ENCODE measurements at places on chromosomes 7 and 10.

- no peak for DNase-seq
These were observed 29.7 kb downstream of the TMEM248 start for GRCh38 chr7:66950763-66951162.

DNA sequence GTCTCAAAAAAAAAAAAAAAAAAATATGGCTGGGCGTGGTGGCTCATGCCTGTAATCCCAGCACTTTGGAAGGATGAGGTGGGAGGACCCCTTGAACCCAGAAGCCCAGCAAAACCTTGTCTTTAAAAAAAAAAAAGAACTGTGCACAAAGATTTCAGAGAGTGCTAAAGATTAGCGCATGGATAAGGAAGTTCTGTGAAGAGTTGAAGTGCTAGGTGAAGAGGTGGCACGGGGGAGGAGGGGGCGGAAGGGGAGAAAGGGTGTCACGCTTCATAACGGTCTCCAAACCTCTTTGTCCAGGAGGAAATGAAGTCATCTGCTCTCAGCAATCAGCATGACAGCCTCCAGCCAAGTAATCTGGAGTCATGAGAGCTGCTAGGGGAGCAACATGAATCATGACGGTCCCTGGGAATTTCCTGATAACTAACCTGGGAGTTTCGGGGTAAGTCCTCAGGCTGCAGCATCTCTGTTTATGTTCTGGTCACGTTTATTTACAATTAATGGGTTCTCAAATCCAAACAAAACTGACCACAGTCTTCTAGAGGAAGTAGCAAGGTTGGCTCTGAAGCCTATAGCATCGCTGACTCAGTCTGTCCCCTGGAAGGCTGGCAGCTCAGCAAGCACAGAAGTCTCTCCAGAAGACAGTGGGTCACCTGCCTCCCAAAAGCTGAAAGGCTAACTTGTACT lies 1.9 kb upstream of the PLAU start:
- DNase-seq = peak; percentile 96

DNA sequence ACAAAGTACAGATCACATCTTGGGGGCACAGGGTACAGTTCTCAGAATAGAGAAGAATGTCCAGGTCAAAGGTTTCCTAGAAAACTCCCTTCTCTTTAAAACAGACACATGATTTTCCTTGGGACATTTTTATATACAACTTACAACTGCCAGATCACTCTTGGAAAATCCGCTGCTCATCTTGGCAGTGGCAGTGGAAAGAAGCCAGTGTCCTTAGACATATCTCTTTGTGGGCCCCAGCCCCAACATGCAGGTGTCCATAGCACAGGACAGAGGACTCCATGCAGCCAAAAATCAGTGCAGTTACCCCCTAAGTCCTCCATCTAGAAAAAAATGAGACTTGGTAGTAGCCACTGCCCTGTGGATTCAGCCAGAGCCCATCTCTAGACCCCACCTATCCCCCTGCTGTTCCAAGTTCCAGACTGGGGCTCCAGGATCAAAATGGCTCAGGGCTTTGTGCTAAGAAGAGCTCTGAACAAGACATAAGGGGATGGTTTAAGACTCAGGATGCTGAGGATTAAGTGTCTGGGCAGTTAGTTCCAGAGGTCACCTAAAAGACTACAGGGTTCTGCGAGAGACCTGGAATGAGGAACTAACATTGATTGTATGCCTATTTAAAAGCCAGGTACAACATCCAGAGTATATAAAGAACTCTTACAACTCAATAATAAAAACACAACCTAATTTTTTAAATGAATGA lies 34.4 kb downstream of the HIPK2 start:
- DNase-seq = no peak

DNA sequence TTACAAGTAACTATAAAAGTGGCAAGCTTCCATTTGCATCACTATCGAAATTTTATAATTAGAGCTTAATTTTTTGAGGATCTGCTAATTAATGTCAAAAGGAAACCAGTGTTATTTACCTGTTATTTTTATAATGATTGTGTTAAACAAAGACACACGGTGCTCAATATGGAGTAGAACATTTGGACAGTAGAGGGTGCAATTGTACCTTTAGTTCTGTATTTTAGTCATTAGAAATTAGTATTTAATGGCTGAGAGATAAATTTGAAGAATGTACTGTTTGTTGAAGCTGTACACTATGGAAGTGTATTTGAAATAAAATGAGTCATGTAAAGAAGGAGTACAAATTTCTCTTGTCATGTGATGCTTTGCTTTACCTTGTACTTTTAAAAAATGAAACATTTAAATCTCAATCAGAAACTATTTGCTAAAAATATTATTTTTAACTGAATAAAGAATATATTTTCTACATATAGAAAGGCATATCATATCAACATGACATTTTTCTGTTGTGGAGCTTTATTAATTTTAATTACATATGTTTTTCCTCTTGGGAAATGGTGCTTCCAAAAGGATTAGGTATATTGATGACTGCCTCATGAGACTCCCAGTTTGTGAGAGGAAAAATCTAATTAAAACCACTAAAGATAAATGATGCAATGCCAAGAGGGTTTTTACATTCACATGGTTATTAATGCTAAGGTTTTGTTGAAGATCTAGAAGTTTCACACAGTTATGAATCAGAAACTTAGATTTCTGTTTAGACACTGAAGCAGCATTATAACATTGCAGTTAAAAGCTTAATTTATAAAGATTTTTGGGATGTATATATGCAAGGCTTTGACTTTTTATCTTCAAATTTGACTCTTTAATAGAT lies 10.4 kb upstream of the PRKG1 start:
- no peak for DNase-seq

DNA sequence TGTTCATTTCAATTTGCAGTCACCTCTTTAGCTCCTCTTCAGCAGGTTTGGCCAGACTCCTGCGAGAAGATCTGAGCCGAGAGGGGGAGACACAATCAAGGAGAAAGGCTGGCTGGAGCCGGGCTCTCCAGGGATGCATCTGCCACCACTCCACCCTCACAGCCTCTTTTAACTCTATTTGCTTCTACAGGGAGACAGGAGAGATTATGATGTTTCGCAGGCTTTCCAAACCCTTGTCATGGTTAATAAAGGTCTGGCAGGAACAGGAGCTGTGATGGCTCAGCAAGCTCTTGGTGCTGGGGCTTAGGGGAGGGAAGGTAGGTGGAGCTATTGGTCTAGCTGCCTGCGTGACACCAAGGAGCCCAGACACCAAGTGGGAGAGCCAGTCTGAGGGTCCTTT lies 448.1 kb upstream of the PODXL start:
- no peak for DNase-seq

DNA sequence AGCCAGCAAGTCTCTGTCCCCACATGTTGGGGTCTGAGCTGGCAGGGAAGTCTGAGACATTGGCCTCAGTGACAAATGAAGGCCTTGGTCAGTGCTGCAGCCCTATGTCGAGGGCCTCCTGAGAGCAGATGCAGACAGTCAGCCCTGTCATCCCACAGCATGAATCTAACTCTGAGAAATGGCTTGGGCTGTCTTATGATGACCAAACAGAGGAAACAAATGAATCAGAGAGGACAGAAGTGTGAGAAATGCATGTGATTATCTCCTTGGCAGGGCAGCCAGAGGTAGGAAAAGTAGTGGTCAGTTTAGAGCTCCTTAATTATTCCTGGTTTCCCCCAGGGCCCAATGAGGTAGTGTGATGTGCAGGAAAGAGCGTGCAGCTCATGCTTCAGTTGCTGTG lies 287.6 kb downstream of the SORCS3 start:
- DNase-seq = no peak

DNA sequence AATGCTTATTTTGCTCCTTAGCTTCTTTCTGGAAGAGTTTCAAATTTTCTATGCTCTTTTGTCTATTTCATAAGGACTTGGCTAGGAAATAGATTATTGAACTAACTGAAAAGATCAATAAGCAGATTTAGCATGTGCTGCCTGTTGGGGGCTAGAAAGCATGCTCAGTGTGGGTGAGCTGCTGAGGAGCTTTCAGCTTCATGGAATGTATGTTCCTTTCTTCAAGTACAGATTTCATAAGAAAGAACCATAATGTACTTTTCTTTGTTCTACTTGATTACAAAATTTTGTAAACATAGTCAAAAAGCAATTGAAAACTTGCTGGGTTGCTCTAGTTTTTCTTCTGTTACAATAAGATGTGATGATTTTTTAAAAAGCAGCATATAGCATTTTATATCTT lies 73.8 kb downstream of the TAF3 start:
- DNase-seq = no peak

DNA sequence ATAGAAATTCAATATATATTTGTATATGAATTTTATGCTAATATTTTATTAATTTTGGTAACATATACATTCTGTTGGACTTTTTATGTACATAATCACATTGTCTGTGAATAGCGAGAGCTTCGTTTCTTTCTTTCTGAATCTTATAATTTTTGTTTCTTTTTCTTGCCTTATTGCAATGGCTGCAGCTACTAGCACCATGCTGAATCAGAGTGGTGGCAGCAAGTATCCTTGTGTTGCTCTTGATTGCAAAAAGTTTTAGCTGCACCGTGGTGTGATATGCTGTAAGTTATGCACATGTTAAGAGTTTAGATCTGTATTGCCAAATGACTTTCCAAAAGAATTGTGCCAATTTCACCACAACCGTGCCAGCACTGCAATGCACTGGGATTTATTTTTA lies 32.6 kb downstream of the ELFN1 start:
- DNase-seq = no peak

DNA sequence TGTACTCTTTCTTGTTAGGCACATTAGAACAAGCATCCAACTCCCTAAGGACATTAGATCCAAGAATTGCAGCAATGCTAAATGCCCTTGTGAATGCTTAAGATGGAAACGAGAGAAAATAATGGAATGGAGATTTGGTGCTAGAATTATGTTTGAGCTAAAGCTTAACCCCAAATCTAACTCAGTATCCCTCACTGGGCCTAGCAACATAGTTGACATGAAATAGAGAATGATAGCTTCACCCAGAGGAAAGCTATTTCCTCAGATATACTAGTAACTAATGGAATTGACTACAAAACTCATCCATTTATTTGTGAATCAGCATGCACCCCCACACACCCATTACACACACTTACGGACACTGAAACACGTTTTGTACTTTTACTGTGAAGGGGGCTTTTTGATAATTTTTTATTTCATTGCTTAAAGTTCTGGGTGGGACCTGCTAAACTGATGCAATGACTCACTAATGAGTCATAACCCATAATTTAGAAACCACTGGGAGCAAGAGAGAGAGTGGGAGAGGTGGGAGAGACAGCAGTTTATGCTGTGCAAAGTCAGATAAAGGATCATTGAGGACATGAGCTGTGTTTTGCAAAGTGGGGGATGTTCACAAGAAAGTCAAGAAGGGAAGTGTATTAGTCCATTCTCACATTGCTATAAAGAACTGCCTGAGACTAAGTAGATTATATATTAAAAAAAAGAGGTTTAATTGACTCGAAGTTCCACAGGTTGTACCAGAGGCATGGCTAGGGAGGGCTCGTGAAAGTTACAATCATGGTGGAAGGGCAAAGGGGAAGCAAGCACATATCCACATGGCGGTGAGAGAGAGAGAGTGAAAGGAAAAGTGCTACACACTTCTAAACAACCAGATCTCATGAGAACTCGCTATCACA lies 382.7 kb downstream of the SFMBT2 start:
- no peak for DNase-seq

GRCh38 chr7:10845225-10845624 lies 128.4 kb upstream of the PHF14 start:
- no peak for DNase-seq

DNA sequence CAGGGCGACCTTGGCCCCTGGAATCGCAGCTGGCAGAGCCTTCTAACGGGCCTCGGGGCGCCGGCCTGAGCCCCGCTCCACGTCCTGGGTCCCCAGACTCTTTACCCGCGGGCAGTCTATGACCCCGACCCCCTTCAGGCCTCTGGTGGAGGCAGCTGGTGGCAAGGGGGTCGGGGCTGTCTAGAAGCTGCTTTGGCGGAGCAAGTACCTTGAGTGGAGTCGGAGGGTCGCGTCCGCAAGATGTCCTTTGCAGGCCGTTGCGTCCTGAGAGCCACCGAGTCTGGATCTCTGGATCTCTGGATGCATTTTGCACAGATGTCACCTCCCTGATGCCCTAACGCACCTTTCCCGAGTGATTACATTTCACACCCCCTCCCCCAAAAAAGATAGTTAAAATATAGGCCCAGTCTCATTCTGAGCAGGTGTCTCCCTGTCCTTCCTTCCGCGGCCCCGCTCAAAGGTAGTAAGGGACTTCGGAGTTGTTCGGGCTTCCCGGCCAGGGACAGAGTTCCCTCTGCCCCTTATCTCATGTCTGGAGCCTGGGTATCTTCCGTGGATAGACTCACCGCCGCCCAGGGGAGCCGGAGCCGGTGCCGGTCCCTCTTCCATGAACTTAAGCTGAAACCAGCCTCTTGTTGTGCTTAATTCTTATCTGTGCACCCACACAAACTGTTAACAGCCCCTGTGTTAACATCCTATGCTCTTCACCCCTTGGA lies 457 bp downstream of the ACADSB start:
- DNase-seq = no peak

DNA sequence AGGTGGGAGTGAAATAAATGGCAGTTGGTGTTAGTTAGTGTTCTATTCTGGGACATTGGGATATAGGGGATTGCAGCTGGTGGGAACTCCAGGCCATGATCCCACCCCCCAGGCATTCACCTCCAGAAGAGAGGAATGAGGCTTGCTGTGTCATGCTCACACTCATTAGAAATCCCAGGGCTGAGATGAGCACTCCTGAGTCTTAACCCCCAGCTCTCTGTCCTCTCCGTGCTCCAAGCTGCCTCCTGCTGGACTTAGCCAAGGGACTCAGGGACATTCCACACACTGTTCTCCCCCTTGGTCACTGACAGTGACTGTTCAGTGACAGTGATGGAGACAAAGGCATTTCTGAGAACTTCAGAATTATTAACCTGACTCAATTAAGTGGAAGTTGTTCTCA lies 21.5 kb downstream of the CYP26A1 start:
- DNase-seq = no peak

DNA sequence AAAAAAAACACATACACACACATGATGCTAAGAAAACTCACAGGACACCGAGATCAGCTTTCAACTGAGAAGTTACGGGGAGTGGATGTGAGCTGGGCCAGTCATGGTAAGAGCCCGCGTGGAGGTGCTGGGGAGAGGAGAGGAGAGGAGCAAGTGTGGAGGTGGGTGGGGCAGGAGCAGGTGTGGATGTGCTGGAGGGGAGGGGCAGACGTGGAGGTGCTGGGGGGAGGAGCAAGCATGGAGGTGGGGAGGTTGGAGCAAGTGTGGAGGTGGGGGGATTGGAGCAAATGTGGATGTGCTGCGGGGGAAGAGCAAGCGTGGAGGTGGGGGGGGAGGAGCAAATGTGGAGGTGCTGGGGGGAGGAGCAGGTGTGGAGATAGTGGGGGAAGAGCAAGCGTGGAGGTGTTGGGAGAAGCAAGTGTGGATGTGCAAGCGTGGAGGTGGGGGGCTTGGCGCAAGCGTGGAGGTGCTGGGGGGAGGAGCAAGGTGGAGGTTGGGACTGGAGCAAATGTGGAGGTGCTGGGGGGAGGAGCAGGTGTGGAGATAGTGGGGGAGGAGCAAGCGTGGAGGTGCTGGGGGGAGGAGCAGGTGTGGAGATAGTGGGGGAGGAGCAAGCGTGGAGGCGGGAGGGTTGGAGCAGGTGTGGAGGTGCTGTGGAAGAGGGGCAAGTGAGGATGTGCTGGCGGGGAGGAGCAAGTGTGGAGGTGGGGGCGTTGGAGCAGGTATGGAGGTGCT lies 24.5 kb upstream of the NCAPG2 start:
- DNase-seq = no peak

Measured in AG09319 (cell line).